ENCODE measurements at places on chromosomes 2 and 18.

- DNase-seq: no peak
Observed at GRCh38 chr18:62151068-62151771, 35.6 kb downstream of the PIGN start.

DNA sequence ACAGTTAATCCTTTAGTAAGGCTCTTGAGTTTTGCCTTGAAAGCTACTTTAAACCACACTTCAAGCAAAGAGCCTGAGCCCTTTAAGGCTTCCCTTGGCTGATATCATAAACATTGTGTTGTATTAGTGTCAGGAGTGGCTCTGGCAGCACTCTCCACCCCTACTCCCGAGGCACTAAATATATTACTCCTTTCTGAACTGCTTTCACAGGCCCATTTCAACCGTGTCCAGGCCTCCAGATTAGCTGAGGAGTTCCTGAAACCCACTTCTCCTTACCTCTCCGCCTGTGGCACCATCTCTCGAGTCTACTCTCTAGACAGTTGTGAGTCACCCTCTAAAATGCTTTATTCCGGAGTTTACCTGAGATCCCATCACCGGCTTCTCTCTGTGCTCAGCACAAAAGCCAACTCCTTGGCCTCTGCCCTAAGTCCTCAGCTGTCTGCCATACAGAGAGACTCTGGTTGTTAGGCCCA lies 14.4 kb upstream of the STON1 start:
- no peak for DNase-seq

GRCh38 chr18:45173799-45174519 lies 441.3 kb upstream of the SLC14A2 start:
- no peak for DNase-seq

DNA sequence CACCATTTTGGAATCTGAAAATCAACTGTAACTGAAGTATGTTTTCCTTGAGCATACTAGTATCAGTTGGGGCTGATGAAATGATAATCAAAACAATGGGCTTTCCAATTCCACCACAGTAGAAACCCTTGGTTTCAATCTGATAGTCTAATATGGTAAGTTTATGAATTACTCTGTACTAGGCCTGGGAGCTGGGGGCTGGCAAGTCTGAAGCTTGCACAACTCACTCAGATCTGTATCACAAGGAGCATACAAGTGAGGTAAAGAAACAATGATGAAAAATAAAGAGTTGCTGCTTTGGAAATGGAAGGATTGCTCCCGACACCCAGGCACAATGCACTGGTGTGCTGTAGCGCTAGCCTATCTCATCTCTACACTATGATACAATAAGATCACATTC lies 19.4 kb downstream of the ZEB2 start:
- no peak for DNase-seq
